ENCODE measurements at places on chromosomes 3 and 15.

DNA sequence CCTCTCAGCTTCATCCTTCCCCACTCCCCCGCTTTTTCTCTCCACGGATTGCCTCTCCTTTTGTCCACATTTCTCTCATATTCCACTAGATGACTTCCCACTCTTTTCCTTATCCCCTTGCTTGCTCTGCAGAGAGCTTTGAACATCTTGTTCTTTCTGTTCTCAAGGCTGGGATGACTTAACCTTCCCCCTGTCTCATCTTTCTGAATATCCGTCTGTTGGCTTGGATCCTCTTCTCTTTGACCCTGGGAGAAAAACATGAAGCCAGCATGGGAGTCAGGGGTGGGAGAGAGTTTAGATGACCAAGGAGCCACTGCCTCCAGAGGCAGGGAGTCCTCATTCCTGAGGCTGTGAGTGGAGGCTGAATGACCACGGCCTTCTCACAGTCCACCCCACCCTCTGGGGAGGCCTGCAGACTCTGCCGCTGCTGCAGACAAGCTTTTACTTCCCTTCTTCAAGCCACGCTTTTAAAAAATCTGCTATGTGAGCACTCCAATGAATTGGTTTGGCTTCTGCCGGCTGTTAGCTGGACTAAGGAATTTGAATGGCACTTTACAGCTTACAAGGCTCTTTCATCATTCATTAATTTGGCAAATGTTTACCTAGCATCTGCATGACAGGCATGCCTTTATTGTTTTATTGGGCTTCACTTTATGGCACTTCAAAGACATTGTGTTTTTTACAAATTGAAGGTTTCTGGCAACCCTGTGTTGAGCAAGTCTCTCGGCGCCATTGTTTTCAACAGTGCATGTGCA lies 111.6 kb upstream of the SLC6A6 start:
- DNase-seq, result no peak

- DNase-seq, result no peak
These were observed 419 bp downstream of the HYKK start for GRCh38 chr15:78507831-78508160.

DNA sequence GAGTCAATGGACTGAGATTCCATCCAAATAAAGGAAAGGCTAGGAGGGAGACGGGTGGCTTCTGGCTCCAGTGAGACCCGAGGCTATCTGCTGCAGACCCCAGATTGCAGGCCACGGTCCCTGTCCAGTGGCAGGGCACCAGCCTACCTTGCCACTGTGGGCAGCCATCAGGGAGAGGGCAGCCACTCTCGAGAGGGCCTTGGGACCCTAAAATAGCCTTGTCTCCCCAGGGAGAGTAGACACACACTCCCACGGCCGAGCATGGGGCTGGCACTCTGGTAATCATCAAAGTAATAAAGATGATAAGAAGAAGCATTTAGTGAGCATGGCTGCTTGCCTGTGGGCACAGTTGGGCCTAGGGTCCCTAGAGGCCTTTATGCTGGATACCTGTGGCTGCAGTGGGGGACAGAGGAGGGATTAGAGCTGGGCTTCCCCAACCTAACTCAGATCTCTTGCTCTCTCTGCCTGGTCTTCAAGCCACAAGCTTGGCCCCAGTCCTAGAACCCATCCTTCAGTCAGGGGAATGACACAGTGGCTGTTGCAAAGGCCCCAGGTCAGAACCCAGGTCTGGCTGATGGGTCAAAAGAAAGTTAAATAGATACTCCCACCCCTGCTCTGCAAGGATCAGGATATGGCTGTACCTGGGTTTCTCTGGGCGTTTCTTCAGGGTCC lies 9.2 kb upstream of the VIPR1 start:
- no peak for DNase-seq

DNA sequence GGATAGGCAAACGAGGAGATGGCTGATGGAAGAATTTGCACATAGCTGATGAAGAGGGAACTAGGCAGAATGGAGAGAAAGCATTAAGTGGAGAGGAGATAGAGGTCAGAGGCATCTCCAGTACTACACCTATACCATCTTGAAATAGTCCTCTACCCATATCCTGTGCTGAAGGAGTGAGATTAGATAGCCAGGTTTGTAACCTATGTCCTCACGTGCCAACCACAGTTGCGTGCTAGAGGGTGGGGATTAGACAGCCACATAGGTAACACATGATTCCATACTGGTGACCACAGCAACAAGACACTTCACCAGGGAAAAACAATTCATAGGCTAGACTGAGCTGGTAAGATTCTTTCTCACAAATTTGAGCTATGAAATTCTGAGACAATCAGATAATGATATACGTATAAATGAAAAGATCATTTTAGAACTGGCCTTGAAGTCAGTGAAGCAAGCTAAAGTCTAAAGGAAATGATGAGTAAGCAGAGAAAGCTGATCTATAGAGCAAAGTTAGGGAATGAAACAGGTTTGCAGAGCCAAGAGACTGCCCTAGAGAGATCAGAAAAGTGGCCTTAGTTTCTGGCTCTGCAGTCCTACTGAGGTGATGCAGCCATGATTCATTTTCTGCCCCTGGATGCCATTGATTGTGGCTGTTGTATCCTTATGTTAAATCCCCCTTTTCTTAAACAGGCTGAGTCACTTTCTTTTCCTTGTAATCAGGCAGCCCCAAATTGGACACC lies 17.7 kb downstream of the MYNN start:
- peak; percentile 77 for DNase-seq

GRCh38 chr15:37109168-37109871 lies 9.0 kb upstream of the MEIS2 start:
- DNase-seq, result no peak

GRCh38 chr3:99818818-99819217 lies 1.2 kb downstream of the CMSS1 start:
- DNase-seq, result no peak

DNA sequence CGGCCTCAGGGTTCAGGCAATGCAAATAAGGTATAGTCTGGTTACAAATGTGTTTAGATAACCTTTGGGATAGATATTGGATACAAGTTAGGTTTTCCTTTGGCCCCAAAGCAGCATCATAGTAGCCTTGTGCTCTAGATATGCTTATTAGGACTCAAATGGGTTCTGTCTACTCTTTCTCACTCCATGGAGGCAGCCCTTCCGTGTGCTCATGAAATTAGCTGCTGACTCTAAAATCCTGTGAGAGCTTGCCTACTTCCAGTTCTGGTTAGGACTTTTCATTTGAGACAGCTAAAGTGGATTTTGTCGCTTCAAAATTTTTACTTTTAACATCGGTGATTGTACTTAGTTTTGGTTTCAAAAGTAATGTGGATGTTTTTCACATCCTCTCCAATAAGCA lies 1.6 kb downstream of the CDV3 start:
- no peak for DNase-seq

DNA sequence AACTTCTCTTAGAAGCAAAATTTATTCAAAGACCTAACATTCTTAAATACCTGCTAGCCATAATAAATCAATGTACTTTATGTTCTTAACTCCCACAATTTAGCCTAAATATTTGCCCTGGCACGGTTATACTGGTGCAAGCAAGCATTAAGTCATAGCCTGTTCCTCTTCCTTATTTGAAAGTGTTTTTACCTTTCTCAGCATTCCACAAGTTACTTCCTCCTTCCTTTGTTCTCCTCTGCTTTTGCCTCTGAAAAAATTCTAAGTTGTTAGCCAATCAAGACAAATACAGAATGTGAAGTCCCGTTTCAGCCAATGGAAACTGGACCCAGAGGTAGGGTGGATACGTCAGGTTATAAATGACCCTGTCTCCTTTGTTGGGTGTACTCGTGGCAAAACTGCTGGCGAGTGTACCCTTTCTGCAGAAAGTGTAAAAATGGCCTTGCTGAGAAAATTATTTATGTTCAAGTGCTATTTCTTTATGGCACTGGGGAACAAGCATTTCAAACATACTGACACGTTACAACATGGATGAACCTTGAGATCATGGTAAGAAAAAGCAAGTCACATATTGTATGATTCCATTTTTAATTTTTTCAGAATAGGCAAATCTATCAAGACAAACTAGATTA lies 3.1 kb upstream of the TATDN2 start:
- no peak for DNase-seq

GRCh38 chr3:111314898-111315297 lies 227.1 kb upstream of the CD96 start:
- DNase-seq, result no peak

GRCh38 chr15:67833710-67834511 lies 5.9 kb downstream of the RNU6-1 start:
- DNase-seq, result no peak

- DNase-seq, result no peak
These were observed 92.1 kb downstream of the HHLA2 start for GRCh38 chr3:108388136-108389132.

GRCh38 chr15:78006567-78007205 lies 70.8 kb downstream of the TBC1D2B start:
- no peak for DNase-seq

DNA sequence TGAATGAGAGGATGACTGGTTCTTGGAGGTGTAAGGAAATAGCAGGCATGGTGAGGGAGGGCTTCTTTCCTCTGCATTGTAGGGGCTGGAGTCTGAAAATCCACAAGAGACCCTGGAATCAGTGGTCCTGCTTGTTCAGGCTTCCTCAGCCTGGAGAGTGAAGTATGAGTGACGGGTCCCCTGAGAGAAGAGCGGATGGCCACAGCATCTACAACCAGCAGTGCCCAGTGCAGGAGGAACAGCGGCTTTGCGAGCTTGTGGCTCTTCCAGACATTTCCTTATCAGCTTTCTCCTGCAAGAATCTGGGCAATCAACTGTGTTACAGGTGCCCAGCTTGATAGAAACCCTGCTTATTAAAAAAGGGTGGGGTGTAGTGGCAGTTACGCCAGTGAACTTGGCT lies 97.0 kb upstream of the HES1 start:
- DNase-seq, result no peak

GRCh38 chr3:188946351-188947240 lies 225.2 kb upstream of the TPRG1 start:
- DNase-seq, result no peak

DNA sequence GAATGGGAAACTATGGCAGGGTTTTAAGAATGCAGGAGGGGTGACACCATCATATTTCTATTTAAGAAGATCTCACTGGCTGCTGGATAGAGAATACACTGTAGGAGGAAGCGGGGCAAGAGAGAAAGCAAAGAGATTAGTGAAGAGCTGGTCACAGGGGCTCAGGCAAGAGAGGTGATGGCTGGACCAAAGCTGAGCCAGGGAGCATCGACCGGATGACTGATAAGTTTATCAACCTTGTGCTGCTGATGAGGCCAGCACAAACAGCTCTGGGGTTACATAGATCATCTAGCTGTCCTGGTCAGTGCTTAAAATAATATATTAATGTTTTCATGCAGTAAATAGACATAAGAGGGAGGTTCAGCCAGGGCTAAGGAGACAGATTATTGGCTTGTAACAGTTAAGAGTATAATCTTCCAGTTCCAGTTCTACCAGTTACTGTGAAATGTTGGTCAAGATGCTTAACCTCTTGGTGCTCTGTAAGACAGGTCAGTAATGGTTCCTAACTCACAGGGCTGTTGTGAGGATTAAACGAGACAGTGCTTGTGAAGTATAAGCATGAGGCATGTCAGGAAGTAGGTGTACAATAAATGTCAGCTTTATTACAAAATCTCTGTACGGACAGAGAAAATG lies 201.0 kb upstream of the FEZF2 start:
- no peak for DNase-seq

Measured in HT1080 (cell line).